ENCODE measurements at places on chromosomes 7 and 10.

DNA sequence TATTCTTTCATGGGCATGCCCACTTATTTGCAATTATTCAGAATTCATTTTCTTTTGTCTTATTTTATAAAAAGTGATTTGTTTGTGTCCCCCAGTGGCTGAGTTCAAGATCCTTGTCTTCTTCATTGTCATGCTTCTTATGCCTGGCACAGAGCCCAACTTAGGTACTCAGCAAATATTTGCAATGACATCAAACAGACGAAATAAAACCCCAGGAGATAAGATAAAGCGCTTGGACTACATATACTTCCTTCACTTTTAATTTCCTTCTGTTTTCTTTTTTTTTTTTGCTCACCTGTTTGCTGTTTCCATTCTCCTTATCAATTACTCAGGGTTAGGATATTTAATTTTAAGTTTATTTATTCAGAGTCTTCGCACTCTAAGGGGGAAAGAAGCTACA, 225.0 kb downstream of the SDHAF3 start:
- no peak for DNase-seq

GRCh38 chr7:48105045-48105444, 16.0 kb downstream of the UPP1 start:
- DNase-seq = no peak

DNA sequence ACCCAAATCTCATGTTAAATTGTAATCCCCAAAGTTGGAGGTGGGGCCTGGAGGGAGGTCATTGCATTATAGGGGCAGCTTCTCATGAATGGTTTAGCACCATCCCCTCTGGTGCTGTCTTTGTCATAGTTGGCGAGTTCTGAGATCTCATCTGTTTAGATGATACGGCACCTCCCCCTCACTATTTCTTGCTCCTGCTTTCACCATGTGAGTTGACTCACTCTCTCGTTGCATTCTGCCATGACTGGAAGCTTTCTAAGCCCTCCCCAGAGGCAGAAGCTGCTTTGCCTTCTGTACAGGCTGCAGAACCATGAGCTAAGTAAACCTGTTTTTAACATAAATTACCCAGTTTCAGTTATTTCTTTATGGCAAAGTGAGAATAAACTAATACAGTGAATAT, 18.9 kb upstream of the ZNF138 start:
- no peak for DNase-seq

- DNase-seq = no peak
Measured at GRCh38 chr10:22742678-22743077, 28.3 kb upstream of the PIP4K2A start.

- DNase-seq = no peak
Measured at GRCh38 chr7:2154121-2154520, 78.6 kb downstream of the MAD1L1 start.

GRCh38 chr10:36808625-36809362, 316.6 kb upstream of the ANKRD30A start:
- DNase-seq = no peak

DNA sequence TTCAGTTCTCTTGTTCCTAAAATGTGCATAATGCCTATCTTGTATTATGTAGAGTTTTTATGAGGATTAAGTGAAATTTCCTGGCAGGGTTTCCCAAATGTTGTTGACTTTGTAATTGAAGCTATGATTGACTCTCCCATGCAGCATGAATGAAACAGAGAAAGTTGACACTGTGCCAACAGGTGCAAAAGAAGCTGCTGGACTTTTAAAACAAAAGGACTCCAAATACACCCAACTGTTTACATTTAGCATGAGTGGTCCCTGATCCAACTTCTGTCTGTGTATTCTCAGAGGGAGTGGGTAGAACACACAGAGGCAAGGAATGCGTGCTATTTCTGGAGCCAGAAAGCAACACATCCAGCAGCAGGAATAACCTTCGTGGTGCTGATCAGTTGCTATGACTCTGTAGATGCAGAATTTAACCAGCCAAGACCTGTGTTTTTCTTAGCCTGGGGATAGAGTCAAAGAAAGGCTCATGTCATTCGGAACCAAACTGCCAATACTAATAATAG, 14.4 kb upstream of the RBM20 start:
- no peak for DNase-seq

DNA sequence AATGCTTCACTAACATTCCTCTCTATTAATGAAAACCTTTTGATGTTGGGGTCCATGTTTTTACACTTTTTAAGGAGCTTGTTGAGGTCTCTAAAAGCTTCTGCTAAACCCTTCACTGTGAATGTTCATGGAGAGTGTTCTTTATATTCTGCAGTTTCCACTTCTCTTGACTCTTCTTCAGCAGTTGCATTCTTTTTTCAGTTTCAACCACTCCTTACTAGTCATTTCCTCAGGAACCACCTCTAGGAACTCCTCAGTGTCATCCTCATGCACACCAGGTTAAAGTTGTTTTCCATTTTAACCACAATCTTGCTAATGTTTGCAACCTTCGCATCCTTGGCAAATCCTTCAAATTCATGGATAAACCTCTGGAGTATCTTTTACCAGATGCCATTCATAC, 821.6 kb downstream of the ANKRD7 start:
- DNase-seq = no peak

GRCh38 chr10:47261121-47261520, 38.9 kb upstream of the GDF10 start:
- no peak for DNase-seq
